ENCODE measurements at places on chromosomes 12 and 14.

GRCh38 chr14:39069923-39070322 lies 33.1 kb downstream of the SEC23A start:
- H3K36me3 ChIP-seq = peaks cover 46% of the 10 kb centered on the region
- H3K27ac ChIP-seq = no peak overlapping the region
- no peaks in the 10 kb centered on the region for H3K4me1 ChIP-seq
- no peak for DNase-seq
- no peaks in the 10 kb centered on the region for H3K27me3 ChIP-seq

DNA sequence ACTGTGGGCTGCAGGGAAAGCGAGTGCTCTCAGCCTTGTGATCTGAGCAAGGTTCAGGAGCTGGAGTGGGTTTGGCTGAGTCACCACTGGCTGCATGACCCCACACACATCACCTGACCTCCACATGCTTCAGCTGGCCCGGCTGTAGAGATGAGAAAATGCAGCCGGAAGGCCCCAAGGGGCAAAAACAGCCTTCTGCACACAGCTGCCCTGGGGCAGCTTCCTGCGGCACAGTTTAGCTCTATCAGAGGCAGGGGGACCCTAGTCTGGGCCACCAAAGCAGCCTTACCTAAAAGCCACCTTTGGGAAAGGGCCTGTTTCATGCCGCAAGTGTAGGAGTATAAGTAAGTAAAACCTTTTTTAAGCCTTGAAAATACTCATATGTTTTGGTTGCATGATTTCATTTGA lies 123.3 kb downstream of the SSPN start:
- DNase-seq = peak; percentile 82
- no peaks in the 10 kb centered on the region for H3K36me3 ChIP-seq
- peak overlapping the region; percentile 74 for H3K27ac ChIP-seq
- H3K27me3 ChIP-seq = no peaks in the 10 kb centered on the region

GRCh38 chr12:108722463-108722862 lies 8.9 kb downstream of the CORO1C start:
- peak overlapping the region; percentile 15 for H3K4me3 ChIP-seq
- peaks cover 5% of the 10 kb centered on the region for H3K36me3 ChIP-seq
- H3K4me1 ChIP-seq = peaks cover 57% of the 10 kb centered on the region
- no peaks in the 10 kb centered on the region for H3K27me3 ChIP-seq
- peak overlapping the region; percentile 98 for H3K27ac ChIP-seq

DNA sequence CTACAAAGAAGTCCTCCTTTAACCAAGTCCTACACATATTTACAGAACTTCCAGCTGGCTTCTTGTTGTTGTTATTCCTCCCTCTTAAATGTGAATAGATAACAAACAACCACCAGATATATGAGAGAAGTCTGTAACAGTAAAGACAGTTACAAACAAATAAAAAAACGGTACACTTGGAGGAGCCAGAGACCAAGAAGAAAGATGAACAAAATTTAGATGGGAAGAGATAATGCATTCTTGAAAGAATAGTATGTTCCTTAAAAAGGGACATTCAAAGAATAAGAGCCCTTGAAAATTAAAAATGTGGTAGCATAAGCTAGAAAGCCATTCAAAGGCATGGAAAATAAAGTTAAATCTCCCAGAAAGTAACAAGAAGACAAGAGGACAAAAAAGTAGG lies 25.9 kb downstream of the SLCO1A2 start:
- H3K27ac ChIP-seq = no peak overlapping the region
- H3K4me3 ChIP-seq = no peak overlapping the region
- DNase-seq = no peak
- no peaks in the 10 kb centered on the region for H3K4me1 ChIP-seq

- DNase-seq = no peak
- no peaks in the 10 kb centered on the region for H3K27me3 ChIP-seq
- H3K4me3 ChIP-seq = no peak overlapping the region
- H3K4me1 ChIP-seq = no peaks in the 10 kb centered on the region
These were observed 86.3 kb downstream of the TMEM132C start for GRCh38 chr12:128353301-128353700.

DNA sequence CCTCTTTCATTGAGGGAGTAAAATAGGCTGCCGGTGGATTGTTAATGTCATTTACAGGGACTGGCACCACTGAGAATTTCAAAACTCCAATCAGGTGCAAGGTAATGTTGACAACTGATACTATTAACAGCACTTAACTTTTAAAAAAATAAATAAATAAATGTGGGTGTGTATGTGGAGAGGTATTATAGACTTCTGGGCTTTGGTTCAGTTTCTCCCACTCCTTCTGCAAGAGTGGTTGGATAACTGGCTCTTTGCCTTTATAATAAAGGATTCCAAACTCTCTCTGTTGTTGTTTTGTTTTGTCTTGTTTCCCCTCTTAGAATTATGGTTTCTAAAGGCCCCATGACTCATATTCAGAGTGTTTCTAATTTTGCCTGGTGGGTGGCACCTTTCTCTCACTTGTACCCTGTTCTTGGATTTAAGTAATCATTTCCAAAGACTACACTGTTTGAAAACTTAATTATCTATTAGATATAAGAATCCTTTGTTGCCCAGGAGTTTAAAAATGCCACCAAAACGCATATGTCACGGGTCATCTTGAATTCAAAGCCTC lies 151.6 kb upstream of the ARID2 start:
- peaks cover 3% of the 10 kb centered on the region for H3K27me3 ChIP-seq
- H3K27ac ChIP-seq = no peak overlapping the region
- H3K36me3 ChIP-seq = no peaks in the 10 kb centered on the region
- H3K4me3 ChIP-seq = no peak overlapping the region
- DNase-seq = peak; percentile 34
- no peaks in the 10 kb centered on the region for H3K4me1 ChIP-seq

Measured in astrocyte (in vitro differentiated cells and primary cell).